WERI-Rb-1 (cell line): ENCODE measurements at places on chromosomes 5 and 9.

DNA sequence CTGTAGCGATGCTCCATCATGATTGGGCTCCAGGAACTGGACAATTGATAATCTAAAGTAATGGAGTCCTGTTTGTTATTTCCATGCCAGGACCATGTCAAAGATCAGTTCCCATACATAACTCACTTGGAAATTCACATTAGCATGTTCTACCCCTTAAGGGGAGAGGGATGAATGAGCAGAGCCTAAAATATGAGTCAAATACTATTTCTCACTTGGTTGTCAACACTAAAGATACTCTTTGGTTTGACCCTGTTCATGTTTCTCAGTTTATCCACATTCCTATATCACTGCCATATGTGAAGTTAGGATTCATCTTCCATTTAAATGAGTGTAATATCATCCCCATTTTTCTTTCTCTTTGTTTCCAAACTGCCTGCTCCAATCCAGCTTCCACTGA, 321.6 kb upstream of the PAPPA start:
- DNase-seq, result no peak

- no peak for DNase-seq
Observed at GRCh38 chr5:145913701-145914100, 22.7 kb upstream of the SH3RF2 start.

- no peak for DNase-seq
Observed at GRCh38 chr5:83418356-83419321, 52.9 kb upstream of the VCAN start.

DNA sequence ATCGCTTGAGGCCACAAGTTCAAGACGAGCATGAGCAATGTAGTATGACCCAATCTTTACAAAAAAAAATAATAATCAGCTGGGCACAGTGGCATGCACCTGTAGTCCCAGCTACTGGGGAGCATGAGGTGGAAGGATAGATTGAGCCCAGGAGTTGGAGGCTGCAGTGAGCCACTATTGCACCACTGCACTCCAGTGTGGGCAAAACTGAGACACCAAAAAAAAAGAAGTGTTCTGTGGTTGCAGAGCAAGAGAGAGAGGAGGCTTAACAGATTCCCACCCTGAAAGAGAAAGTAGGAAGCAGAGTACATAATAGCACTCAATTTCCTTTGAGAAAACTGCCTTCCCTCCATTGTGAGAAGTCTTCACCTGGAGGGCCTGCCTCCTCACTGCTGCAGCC, 52.6 kb downstream of the ALDH7A1 start:
- DNase-seq, result no peak

- no peak for DNase-seq
Observed at GRCh38 chr5:176350416-176350815, 11.1 kb downstream of the KIAA1191 start.

DNA sequence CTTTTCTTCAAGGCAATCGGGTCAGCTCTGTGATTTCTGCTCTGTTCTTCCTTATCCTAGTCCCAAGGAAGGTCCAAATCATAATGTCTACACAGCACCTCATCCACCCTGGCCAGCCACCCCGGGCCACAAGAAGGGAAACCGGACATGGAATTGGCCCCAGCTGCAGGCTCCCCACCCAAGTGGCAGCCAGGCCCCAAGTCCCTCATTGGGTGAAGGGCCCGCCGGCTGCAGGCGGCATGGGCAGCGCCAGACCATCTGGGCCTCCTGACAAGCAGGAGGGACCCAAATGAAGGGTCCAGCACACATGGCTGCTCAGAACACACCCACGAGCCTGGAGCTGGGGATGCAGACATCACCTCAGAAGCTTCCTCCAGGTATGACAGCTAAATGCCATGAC, 33.7 kb downstream of the BICD2 start:
- no peak for DNase-seq

DNA sequence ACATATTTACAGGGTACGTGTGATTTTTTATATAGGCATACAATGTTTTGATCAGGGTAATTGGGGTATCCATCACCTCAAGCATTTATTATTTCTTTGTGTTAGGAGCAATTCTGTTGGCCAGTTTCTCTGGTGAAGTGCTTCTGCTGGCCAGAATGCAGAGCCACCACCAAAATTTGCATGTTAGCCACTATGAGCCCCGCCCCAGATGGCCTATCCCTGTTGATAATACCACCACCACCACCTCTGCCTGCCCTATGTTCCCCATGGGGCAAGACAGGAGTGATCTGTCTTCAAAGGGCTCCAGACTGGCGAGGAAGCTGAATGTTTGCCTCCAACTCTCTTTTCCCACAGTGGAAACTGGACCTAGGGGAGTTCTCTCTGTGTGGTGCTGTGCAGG, 26.0 kb upstream of the JAK2 start:
- no peak for DNase-seq

GRCh38 chr5:78903353-78903752, 81.8 kb downstream of the ARSB start:
- no peak for DNase-seq
